Osteoblast (primary cell): ENCODE measurements at places on chromosomes 12 and 14. TPM values are rescaled to one million over a fixed set of nuclear protein-coding genes. Genes with fewer than 3 reads are reported as not detected.

GRCh38 chr12:119468296-119468695 lies 125.3 kb upstream of the TMEM233 start:
- no peak for DNase-seq

GRCh38 chr12:49022558-49023178 lies 4.1 kb upstream of the PRKAG1 start:
- peak; percentile 58 for DNase-seq

The TAS2R20 gene
- total RNA-seq = 5.3 and 5.4 TPM in 2 replicates

DNA sequence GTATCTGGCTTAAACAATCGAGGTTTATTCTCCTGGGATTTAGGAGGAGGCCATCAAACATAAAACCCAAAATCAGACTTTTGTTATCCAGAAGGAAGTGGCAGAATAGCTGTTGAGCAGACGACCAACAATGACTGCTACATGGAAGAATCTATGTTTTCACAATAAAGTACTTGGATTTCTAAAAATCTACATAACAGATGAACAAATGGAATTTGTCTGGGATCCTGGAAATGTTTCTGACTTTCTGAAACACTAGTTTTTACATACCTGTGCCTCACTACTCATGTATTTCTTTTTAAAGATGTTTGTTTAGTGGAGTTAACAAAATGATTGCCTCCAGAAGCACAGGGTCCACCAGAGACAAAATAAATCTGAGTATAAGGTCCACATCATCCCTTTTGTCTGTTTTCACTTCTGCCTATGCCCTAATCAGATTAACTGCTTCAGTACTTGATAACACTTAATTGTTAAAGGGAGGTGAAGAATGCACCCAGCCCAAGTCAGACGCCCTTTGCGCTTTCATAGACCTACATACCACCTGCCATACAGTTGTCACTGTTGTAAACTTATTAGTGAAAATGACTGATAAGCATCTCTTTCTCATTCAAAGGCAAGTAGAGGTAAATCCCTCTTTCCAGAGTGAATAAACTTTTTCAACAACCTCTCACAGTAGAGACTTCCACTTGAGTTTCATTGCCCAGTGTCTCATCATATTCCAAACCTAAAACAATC lies 164.6 kb downstream of the EGLN3 start:
- DNase-seq = no peak

DNA sequence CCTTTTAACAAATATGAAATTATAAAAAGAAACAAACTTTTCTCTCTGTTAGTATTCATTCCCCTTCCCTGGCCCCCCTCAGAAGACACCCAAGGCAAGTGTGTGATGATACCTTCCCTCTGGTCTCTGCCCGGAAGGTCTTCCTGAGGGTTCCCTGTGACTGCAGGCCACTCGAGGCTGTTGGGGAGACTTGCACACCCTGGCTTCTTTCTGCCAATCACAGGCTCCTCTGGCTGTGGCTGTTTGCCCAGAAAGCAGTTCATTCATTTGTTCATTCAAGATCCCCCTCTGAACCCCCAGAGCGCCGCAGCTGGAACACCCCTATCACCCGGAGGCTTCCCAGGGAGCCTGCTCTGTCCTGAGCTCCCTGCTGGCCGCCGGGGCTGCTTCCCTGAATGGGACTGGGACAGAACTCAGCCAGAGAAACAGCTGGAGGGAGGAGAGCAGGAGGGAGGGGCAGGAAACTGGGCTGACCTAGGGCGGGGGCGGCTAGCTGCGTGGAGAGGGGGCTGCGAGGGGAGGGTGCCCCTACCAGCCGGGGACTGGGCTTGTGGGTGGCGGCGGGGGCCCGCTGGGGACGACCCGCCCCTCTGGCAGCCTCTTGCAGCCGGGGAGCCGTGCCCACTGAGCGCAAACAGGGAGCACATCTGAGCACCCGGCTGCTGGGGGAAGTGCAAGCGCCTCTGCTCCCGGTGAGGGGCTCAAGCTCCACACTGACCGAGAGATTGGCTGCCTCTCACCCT lies at the start of gene CMKLR1:
TSS of gene CMKLR1 (minus strand) at position 397 of the 743 bp plus-strand sequence. CDS start 45,720 bp downstream, outside the sequence.
- peak; percentile 83 for DNase-seq

DNA sequence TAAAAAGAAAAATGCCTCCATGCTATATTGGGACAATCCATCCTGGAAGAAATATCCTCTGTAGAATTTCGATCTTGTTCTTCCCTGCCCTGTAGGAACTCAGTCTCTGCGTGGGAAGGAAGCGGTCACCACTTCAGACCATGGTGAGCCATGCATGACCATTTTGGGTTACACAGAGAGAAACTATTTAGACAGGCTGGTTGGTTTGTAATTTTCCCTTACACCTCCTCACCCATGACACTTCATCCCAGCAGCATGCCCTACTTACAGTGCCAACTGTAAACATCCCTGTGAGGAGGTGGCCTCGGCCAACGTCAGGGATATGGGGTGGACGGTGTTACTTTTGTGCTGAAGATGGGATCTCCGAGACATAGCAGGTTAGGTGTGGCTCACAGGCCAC lies 121.4 kb downstream of the SMOC1 start:
- no peak for DNase-seq

- no peak for DNase-seq
Measured at GRCh38 chr12:90940872-90941499, 14.0 kb downstream of the CCER1 start.

GRCh38 chr12:47360771-47361388 lies 281.1 kb upstream of the AMIGO2 start:
- no peak for DNase-seq

- no peak for DNase-seq
Measured at GRCh38 chr12:127280393-127281275, 986.3 kb upstream of the TMEM132C start.

GRCh38 chr14:104788161-104788818 lies 7.3 kb downstream of the AKT1 start:
- DNase-seq = peak; percentile 82

DNA sequence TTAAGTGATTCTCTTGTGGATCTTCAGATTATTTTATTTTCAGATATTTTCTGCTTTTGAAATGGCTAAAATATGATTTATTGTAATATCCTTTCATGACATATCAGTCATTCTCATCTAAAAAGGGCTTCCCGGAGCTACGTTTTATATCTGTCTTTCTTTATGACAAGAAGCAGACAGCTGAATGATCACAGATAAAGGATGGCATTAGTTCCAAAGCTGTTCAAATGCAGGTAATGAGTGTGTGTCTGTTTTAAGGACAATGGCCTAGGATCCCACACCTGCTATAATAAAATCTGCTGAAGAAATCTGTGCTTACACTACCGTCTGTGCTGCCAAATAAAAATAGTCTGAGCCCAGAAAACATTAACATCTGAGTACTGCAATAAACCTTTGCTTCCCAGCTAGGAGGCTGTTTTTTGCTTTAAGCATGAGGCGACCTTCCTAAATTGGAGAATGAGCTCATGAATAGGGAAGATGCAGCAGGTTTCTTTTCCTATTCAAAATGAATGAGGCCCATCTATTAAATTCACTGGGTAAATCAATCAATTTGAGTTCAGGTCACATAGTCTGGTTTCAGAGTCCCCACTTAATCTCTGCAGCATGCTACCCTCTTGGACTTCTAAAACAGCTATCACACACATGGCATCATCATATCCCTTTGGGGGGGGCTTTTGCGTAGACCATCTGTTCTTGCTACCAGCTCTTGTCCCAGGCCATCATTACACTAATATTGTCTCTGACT lies 498.5 kb downstream of the NELL2 start:
- DNase-seq = no peak

The COX8C gene
- not detected in 2 replicates for total RNA-seq

DNA sequence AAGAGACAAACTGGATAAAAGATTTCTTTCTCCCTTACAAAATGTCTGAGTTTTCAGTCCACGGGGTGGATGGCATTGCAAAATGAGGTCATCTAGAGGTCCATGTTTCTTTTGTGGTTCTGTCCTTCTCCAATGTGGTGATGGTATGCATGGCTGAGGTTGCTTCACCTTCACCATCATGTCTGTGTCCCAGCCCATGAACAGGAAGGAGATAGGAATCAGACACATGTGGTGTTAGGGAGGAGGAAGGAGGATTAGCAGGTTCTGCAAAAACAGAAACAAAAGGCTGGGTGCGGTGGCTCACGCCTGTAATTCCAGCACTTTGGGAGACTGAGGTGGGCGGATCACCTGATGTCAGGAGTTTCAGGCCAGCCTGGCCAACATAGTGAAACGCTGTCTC lies 11.0 kb upstream of the AEBP2 start:
- no peak for DNase-seq

GRCh38 chr12:117540011-117540410 lies 178.6 kb upstream of the NOS1 start:
- peak; percentile 9 for DNase-seq

- peak; percentile 83 for DNase-seq
Measured at GRCh38 chr14:23307146-23307530, 505 bp downstream of the BCL2L2 start.

The OR6C70 gene
- not detected in 2 replicates for total RNA-seq

GRCh38 chr12:12212769-12213168 lies 54.1 kb downstream of the LRP6 start:
- DNase-seq = no peak

The MGP gene
- 8.0 and 16.8 TPM in 2 replicates for total RNA-seq

The CD163 gene
- under 0.01 TPM in 2 replicates for total RNA-seq

The TSHR gene
- total RNA-seq = not detected in 2 replicates

GRCh38 chr14:21965042-21965441 lies 291.4 kb upstream of the OR4E1 start:
- no peak for DNase-seq

The TAS2R14 gene
- 5.9 and 7.2 TPM in 2 replicates for total RNA-seq

- DNase-seq = peak; percentile 74
Measured at GRCh38 chr14:35390577-35391387, 13.8 kb downstream of the NFKBIA start.

The MCRS1 gene
- total RNA-seq = 51.0 and 56.5 TPM in 2 replicates

- DNase-seq = peak; percentile 98
Measured at GRCh38 chr12:111599453-111600204, 514 bp upstream of the ATXN2 start.

The MYL2 gene
- not detected in 2 replicates for total RNA-seq

DNA sequence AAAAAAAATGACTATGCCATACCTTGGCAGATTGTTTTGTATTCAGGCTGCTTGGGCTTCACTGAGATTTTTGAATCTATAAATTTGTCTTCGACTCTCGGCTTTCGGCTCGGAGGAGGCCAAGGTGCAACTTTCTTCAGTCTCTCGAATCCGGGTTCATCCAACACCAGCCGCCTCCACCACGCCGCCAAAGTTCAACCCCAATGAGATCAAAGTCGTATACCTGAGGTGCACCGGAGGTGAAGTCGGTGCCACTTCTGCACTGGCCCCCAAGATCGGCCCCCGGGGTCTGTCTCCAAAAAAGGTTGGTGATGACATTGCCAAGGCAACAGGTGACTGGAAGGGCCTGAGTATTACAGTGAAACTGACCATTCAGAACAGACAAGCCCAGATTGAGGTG lies 12.4 kb upstream of the SPPL3 start:
- DNase-seq = no peak

The IL31 gene
- not detected in 2 replicates for total RNA-seq

The AP4S1 gene
- total RNA-seq = 5.4 and 7.4 TPM in 2 replicates

GRCh38 chr14:31283153-31283552 lies 75.6 kb upstream of the HECTD1 start:
- no peak for DNase-seq

The SPX gene
- total RNA-seq = 1.2 and 2.9 TPM in 2 replicates

DNA sequence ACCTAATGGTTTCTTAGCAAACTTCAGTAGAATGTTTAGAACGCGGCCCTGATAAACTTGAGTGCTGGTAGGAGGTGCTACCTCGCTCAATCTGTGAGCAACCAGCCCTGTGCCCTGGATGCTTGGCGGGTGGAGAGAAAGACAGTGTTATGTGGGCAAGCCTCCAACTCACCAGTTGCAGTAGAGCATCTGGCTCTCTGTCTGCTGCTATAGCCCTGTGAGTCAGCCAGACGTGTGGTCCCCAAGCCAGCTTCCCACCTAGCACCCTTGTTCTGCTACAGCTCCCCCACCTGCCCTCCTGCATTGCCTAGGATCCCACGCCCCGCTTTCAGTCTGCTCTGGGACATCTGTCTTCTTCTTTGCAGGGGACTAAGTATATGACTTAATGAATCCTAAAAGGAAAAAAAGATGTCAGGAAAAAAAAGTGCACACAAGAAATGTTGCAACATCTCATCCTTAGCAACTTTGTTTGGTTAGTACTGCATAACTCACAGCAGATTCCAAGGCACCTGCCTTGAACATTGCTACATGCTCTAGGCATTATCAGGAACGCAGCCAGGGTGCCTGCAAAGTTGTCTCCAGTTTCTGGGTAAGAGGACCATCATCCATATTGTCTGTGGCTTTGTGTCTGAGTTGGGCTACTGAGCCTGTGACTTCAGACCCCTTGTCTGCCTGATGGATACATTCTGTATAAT lies 13.6 kb downstream of the SNRNP35 start:
- DNase-seq = peak; percentile 93

DNA sequence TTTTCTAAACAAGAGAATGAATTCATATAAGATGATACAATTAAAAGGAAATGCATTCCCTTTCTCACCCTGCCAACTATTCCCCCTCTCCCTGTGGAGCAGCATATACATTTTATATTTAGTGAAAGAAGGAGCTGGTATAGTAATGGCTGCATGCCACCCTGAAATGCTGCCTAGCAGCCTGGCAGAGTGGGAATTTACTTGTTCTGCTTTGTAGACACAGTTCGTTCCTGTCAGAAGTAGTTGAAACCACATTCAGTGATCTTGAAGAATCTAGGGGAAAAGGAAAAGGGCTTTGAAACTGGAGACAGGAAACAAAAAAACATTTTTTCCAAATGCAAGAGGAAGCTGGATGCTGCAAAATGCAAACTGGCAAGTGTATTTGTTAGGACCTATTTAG lies 176.0 kb upstream of the PLEKHA5 start:
- DNase-seq = no peak

- no peak for DNase-seq
Measured at GRCh38 chr12:84463741-84464495, 448.7 kb downstream of the SLC6A15 start.

DNA sequence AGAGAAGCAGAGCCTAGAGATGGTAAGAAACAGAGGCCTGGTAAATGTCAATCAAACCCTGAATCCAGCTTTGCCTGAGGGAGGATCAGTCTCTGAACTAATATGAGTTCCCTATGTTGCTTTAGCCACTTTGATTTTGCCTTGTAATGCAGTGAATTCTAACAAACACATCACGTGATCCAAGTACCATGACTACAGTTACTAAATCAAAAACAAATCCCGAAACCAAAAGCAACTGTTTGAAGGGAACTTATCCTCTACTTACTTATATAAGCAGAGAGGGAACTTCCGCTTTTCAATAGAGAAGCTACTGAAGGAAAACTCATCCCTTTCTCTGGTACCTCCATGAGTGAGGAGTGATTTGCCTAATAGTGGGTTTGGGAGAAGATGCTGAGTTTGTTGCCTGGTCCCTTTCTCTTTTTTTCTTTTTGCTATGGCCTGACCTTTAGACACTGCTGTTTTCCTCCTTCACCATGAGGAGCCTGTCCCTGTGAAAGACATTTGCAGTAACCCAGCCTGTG lies 7.7 kb upstream of the PPTC7 start:
- peak; percentile 45 for DNase-seq

The CCDC175 gene
- total RNA-seq = not detected in 2 replicates

GRCh38 chr12:32821710-32822109 lies 66.0 kb upstream of the YARS2 start:
- no peak for DNase-seq
